Stimulated activated CD4-positive, alpha-beta T cell treated with anti-CD3 and anti-CD28 coated beads, TNF-alpha, amount 100 ng/mL, for 4 hours (primary cell): ENCODE measurements at places on chromosomes 4 and X.

- DNase-seq = no peak
These were observed 383.7 kb upstream of the MAGEB18 start for GRCh38 chrX:25754399-25754798.

GRCh38 chr4:84317513-84317912 is 181.6 kb downstream of the NKX6-1 start:
- no peak for DNase-seq

GRCh38 chrX:153320555-153321184 is 897 bp downstream of the PNMA6F start:
- DNase-seq = no peak

DNA sequence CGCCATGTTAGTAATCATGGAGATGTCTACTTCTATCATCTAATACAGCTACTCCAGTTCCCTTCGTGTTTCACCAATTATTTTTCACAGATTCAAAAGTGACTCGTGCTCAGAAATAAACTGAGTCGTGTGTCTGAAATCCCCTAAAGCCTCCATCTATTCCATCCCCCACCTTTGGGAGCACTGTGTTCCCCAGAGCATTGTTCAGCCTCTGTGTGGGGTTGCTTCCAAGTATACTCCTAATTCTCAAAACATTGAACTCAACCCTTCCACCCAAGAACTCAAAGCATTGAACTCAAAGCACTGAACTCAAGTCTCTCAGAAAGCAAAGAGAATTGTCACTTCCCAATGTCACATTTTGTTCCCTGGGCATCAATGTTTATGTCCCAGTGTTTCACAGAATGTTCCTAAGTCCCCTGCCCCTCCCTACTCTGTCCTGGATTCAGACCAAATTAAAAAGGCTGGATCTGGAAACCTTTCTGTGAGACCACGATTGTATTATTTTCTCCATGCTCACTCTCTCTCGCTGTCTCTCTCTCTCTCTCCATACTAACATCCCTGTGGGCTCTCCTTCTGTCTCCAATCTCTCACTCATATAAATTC is 138.5 kb upstream of the QRFPR start:
- DNase-seq = no peak

DNA sequence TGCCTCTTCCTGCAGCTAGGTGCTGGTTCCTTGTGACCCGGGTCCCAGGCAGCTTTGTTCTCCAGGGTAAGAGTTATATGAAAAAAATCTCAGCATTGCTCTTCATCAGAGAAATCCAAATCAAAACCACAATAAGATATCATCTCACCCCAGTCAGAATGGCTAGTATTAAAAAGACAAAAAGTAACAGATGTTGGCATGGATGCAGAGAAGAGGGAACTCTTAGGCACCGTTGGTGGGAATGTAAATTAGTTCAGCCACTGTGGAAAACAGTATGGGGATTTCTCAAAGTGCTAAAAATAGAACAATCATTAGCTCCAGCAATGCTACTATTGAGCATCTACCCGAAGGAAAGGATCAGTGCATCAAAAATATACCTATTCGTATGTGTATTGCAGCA is 61.5 kb downstream of the SORCS2 start:
- no peak for DNase-seq

DNA sequence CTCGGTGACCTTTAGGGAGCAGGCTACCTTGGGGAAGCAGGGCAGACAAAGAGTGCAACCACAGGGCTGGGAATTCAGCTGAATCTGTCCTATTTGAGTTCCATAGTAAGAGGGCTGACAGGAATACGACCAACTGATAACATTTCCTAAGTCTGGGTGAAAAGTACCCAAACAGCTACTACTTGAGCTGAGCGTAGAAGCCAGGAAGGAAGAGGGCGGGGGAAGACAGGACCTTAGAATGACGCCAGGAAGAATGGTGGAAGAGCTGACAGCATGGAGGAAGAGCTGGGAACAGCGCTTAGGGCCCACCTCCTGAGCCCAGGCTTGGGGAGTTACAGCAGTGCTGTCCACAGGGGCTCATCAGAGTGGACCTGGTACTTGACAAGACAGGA is 14.4 kb downstream of the MECP2 start:
- DNase-seq = no peak

- no peak for DNase-seq
These were observed 78.9 kb downstream of the STARD8 start for GRCh38 chrX:68726366-68726765.

- DNase-seq = no peak
These were observed 50.0 kb upstream of the FAM9C start for GRCh38 chrX:13094374-13094773.

GRCh38 chr4:112270640-112271421 is 14.9 kb downstream of the TIFA start:
- no peak for DNase-seq

- DNase-seq = no peak
These were observed 1.7 kb upstream of the SLC6A8 start for GRCh38 chrX:153685751-153686696.

- no peak for DNase-seq
These were observed 5.7 kb upstream of the XK start for GRCh38 chrX:37679888-37680287.

DNA sequence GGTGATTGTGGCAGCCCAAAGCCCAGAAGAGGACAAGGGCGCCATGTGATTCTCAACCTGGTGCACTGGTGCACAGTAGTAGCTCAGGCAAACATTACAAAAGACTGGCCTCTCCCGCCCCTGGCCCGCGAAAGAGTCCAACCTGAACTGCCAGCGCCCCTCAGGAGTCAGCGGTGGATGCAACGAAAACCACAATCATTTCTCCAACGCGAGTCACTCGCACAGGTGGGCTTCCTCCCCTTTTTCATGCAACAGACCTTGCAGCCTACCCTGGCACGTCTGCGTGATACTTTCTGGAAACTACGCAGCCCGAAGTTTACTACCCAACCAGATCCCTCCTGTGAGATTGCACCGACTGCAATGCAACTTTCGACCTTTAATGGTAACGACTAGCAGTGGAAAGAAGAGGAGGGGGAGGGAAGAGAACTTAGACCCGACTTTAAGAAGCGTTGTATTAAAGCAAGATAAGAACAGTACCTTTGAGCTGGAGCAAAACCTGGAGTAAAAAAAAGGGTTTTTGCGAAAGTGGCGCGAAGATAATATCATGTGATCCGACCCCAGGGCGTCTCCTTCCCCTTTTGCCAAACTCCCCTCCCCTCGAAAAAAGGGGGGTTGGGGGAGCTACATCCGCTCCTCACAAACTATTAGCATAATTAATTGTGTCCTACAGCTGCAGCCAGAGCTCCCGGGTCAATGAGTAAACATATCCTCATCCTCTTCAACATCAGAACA is 63.3 kb upstream of the CCDC160 start:
- no peak for DNase-seq

- no peak for DNase-seq
These were observed 114.1 kb downstream of the MXRA5 start for GRCh38 chrX:3232262-3232923.
